GM03348 (cell line): ENCODE measurements at places on chromosomes 5 and 9.
A peak's percentile ranks its signal among the peaks of the same experiment; 100 is the strongest.

GRCh38 chr9:107174441-107174840 lies 108.6 kb upstream of the RAD23B start:
- no peak for DNase-seq

DNA sequence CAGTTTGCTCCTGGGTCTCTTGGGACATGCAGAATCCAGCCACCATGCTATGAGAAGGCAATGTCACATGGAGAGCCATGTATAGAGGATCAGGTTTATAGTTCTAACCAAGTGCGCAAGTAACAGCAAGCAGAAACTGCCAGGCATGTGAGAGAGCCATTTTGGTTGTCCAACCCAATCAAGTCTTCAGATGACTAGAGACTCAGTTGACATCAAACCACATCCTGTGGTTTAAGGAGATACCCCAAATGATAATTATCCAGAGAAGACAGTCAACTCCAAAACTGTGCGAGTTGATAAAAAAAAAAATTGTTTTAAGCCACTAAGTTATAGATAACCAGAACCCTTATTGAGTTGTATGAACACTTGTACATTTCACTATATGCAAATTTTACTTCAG lies 40.2 kb downstream of the TMEM232 start:
- no peak for DNase-seq

GRCh38 chr5:163509291-163509951 lies 4.0 kb downstream of the MAT2B start:
- DNase-seq, result peak; percentile 44

GRCh38 chr5:167525004-167525403 lies 766.4 kb upstream of the WWC1 start:
- no peak for DNase-seq

GRCh38 chr5:179668391-179668790 lies 12.4 kb downstream of the CBY3 start:
- peak; percentile 64 for DNase-seq

GRCh38 chr5:172107571-172107970 lies 80.5 kb downstream of the STK10 start:
- peak; percentile 84 for DNase-seq

- no peak for DNase-seq
Observed at GRCh38 chr5:172881691-172882370, 47.8 kb downstream of the ERGIC1 start.

- no peak for DNase-seq
Observed at GRCh38 chr5:58699762-58700118, 116.9 kb downstream of the RAB3C start.

GRCh38 chr9:104780796-104781395 lies 17.0 kb downstream of the NIPSNAP3B start:
- DNase-seq, result peak; percentile 53

- DNase-seq, result no peak
Observed at GRCh38 chr5:150532996-150533395, 25.1 kb downstream of the NDST1 start.

DNA sequence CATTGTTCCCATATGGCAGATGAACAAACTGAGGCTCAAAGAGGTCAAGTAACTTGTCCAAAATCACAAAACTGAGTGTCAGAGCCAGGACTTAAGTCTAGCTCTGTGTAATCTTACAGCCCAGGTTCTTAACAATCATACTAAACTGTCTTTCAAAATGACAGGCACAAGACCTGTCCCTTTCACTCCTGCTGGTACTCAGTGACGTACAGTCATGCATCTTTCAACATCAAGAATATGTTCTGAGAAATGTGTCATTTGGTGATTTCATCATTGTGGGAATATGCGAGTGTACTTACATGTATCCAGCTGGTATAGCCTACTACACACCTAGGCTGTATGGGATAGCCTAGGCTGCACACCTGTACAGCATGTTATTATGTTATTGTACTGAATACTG lies 646.8 kb upstream of the WWC1 start:
- DNase-seq, result no peak

DNA sequence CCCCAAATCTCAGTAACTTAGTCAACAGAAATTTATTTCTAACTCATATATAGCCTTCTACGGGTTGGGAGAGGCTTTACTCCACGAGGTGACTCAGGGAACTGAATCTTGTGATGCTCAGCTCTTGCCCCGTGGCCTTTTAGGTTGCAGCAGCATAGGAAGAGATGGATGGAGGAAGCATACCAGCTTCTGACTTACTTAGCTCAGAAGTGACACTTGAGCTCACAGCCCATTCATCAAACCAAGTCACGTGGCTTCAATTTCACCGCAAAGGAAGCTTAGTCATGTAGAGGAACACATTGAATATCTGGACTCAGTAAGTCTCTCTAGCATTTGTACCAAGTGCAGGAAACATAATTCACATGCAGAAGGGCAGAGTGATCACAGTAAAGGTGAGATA lies 124.1 kb upstream of the KCNN2 start:
- no peak for DNase-seq

DNA sequence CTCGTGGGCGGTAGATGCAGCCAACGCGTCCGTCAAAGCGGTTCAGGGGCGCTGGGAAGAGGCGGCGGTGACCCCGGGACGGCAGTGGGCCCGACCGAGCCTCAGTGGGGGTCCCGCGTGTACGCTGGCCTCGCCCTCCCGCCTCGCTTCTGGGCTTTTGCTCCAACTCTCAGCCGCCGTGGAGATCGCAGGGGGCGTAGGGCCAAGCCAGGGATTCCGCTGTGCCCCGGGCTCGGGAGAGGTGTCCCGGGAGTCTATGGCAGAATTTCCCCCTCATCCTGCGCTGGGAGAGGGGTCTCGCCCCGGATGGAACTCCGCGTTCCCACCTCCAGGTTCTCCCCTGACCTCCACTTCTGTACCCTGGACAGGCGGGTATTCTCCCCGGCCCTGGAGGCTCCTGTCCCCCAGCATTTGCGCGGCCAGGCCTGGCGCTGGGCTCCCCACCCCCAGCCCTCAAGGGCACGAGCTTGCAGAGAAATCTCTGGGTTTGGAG lies 131.9 kb downstream of the MRPL36 start:
- no peak for DNase-seq

DNA sequence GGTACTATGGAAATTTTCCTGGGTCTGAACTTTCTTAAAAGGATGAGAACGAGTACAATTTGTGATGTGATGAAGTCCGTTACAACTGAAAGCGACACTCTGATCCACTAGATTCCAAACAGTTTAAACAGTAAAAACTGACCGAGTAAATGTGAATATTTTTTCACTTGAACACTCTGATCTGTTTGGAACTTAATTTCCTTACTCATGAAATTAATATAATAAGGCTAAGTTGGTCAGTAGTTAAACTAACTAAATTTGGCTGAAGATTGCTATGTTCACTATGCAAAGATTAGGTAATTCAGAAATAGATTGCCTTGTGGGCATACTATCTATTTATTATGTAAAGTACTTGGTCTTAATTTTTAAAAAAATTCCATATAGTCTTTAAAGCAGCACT lies at the start of gene C9orf57:
Gene C9orf57 (minus strand): TSS at position 101 of the 400 bp plus-strand sequence. CDS start 1,282 bp downstream, outside the sequence.
- DNase-seq, result no peak

GRCh38 chr5:95956900-95957293 lies 4.8 kb downstream of the ELL2 start:
- no peak for DNase-seq

DNA sequence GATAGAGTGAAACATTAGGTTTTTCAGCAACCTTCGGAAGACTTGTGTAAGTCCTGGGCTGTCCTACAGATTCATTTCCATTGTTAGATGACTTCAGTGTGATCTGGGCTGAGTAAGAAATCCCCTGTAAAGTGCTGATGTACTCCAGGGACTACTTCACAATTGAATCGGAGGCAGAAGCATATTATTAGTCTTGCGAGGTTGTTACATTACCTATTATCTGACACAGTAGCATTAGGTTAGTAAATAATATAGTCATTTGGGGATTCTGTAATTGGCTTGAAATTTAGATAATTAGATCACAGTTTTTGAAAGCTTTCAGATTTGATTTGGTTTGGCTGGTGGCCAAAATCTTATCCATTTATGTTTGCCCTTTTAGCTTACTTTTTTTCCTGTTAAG lies 62.4 kb downstream of the DMRT1 start:
- DNase-seq, result no peak

GRCh38 chr5:88117546-88117945 lies 151.1 kb downstream of the TMEM161B start:
- no peak for DNase-seq

- DNase-seq, result no peak
Observed at GRCh38 chr5:71865665-71866320, 146.7 kb downstream of the CARTPT start.
